ENCODE measurements at places on chromosomes 11 and 22. TPM values are rescaled to one million over a fixed set of nuclear protein-coding genes. Genes with fewer than 3 reads are reported as not detected.

ASCL2 gene
- 0.20 TPM for total RNA-seq

INPP5J gene
- not detected for total RNA-seq

FAM111B gene
- total RNA-seq = 3.3 TPM

VWCE gene
- 0.94 TPM for total RNA-seq

GAS2L1 gene
- total RNA-seq = 1.8 TPM

- no peak for DNase-seq
- no peaks in the 10 kb centered on the region for H3K27me3 ChIP-seq
- no peak overlapping the region for H3K4me3 ChIP-seq
- H3K36me3 ChIP-seq = no peaks in the 10 kb centered on the region
- H3K27ac ChIP-seq = no peak overlapping the region
- H3K4me1 ChIP-seq = no peaks in the 10 kb centered on the region
Measured at GRCh38 chr11:122327528-122327927, 211.5 kb upstream of the BLID start.

GRCh38 chr11:104093426-104094280 lies 57.2 kb downstream of the DDI1 start:
- H3K27me3 ChIP-seq = no peaks in the 10 kb centered on the region
- DNase-seq = no peak
- no peaks in the 10 kb centered on the region for H3K4me1 ChIP-seq
- H3K27ac ChIP-seq = no peak overlapping the region
- no peak overlapping the region for H3K4me3 ChIP-seq

- H3K4me1 ChIP-seq = peaks cover 9% of the 10 kb centered on the region
- H3K36me3 ChIP-seq = peaks cover 2% of the 10 kb centered on the region
- H3K27me3 ChIP-seq = no peaks in the 10 kb centered on the region
- no peak for DNase-seq
- H3K4me3 ChIP-seq = no peak overlapping the region
Measured at GRCh38 chr11:74776546-74776945, 27.9 kb downstream of the RNF169 start.

- peaks cover 3% of the 10 kb centered on the region for H3K27me3 ChIP-seq
- H3K4me1 ChIP-seq = peaks cover 6% of the 10 kb centered on the region
- no peak overlapping the region for H3K4me3 ChIP-seq
- no peak overlapping the region for H3K27ac ChIP-seq
- no peak for DNase-seq
Measured at GRCh38 chr11:125404157-125404810, 91.8 kb downstream of the FEZ1 start.

GRCh38 chr11:123775289-123775688 lies 21.0 kb upstream of the OR6X1 start:
- H3K4me3 ChIP-seq = no peak overlapping the region
- no peaks in the 10 kb centered on the region for H3K4me1 ChIP-seq
- no peaks in the 10 kb centered on the region for H3K36me3 ChIP-seq

DNA sequence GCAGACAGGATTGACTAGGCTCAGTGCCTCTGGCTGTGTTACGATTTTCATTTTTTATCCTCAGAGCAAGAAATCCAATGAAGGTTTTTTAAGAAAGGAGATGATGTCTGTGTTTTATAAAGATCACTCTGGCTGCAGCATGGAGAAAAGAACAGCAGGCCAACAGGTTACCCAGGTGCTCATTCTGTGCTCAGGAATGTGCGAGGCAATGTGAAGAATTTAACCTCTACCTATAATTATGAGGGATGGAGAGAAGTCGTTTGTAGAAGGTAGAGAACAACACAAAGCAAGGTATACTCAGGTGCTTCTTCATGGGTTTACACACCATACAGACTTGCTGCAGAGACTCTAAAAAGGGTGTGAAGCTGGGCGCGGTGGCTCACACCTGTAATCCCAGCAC lies 10.0 kb upstream of the RTCB start:
- H3K4me1 ChIP-seq = no peaks in the 10 kb centered on the region
- H3K36me3 ChIP-seq = no peaks in the 10 kb centered on the region
- peaks cover 15% of the 10 kb centered on the region for H3K27me3 ChIP-seq

- no peak for DNase-seq
- H3K27me3 ChIP-seq = no peaks in the 10 kb centered on the region
- no peak overlapping the region for H3K27ac ChIP-seq
- no peak overlapping the region for H3K4me3 ChIP-seq
- peaks cover 31% of the 10 kb centered on the region for H3K4me1 ChIP-seq
- H3K36me3 ChIP-seq = peaks cover 3% of the 10 kb centered on the region
Measured at GRCh38 chr11:62614275-62614674, 1.2 kb downstream of the ROM1 start.

- no peak overlapping the region for H3K4me3 ChIP-seq
- H3K27me3 ChIP-seq = peaks cover 3% of the 10 kb centered on the region
- no peak for DNase-seq
- H3K27ac ChIP-seq = no peak overlapping the region
Measured at GRCh38 chr11:58992489-58992888, 53.2 kb downstream of the GLYATL1 start.

DNA sequence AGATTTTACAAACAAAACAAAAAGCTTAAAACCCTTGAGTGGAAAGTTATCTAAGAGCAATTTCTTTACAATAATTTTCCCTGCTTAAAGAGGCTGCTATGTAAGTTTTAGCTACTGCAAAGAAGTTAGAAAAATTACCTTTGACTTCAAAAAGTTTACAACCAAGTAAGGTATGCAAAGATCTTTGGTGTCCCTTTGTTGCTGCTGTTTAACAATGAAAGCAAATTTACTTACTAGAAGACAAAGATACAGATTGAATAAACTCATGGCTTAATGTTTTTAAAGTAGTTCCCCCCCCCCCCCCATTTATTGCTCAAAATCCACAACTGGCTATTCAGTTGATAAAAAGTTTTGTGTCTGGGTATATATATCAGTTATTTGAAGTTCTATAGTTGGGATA lies 26.0 kb downstream of the TMEM123 start:
- no peak overlapping the region for H3K27ac ChIP-seq
- DNase-seq = no peak
- peaks cover 57% of the 10 kb centered on the region for H3K4me1 ChIP-seq
- H3K4me3 ChIP-seq = no peak overlapping the region
- H3K27me3 ChIP-seq = no peaks in the 10 kb centered on the region

DNA sequence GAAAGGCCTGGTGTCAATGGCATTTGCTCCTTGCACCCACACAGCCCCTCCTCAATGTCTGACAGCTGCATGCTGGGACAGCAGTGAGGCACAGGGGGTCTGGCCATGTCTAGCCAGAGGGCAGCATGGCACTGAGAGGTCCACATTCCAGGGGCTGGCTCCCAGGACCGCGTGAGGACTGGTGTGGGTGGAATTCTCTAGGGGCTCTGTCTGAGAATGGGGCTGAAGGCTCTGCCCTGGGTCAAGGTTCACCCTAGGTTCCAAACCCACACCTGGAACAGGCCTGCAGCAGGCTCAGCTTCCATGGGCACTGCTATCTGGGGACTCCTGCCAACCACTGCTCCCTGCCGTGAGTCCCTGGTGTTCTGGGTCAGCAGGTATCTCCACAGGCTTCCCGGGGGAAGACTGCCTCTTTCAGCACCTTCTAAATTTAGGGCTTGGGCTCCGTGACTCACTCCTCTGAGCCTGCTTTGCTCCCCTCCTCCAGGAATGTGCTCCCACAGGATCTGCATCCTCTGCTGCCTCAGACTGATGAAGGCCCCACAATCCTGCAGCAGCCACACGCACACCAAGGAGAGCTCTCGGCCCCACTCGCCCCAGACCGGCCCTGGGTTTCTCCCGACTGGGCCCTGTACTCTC lies 4.2 kb downstream of the STARD10 start:
- H3K27me3 ChIP-seq = no peaks in the 10 kb centered on the region
- no peaks in the 10 kb centered on the region for H3K36me3 ChIP-seq
- H3K4me1 ChIP-seq = peaks cover 18% of the 10 kb centered on the region
- no peak overlapping the region for H3K27ac ChIP-seq

- H3K27ac ChIP-seq = no peak overlapping the region
- H3K4me3 ChIP-seq = no peak overlapping the region
- H3K36me3 ChIP-seq = no peaks in the 10 kb centered on the region
Measured at GRCh38 chr11:94864506-94865045, 96.4 kb downstream of the AMOTL1 start.

- H3K4me3 ChIP-seq = no peak overlapping the region
- H3K27ac ChIP-seq = no peak overlapping the region
- no peaks in the 10 kb centered on the region for H3K27me3 ChIP-seq
- DNase-seq = no peak
- no peaks in the 10 kb centered on the region for H3K36me3 ChIP-seq
Measured at GRCh38 chr11:132638423-132638822, 893.9 kb downstream of the OPCML start.

DNA sequence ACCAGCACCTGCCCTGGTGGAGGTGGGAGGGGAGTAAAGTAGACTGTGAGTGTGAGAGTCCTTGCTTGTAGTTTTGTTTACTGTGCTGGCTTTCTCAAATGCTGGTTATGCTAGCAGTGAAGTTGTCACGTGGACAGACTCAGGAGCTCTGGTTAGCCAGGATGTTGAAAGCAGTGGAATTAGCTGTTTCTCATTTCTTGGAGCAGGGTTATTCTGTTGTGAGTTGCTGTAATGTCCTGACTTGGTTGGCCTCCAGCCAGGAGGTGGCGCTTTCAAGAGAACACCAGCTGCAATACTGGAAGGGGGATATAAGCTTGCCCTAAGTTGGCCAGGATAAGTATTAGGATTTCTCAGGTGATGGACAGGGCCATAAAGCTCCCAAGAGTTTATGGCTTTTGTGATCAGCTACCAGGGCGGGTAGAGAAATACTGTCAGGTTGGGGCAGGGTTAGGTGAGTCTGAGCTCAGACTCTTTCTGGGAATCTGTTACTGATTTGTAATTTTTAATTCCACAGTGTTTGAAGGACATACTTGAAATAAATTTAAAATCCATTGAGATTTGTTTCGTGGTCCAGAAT lies 13.7 kb downstream of the CYP2D6 start:
- H3K4me1 ChIP-seq = peaks cover 23% of the 10 kb centered on the region
- no peaks in the 10 kb centered on the region for H3K36me3 ChIP-seq

DNA sequence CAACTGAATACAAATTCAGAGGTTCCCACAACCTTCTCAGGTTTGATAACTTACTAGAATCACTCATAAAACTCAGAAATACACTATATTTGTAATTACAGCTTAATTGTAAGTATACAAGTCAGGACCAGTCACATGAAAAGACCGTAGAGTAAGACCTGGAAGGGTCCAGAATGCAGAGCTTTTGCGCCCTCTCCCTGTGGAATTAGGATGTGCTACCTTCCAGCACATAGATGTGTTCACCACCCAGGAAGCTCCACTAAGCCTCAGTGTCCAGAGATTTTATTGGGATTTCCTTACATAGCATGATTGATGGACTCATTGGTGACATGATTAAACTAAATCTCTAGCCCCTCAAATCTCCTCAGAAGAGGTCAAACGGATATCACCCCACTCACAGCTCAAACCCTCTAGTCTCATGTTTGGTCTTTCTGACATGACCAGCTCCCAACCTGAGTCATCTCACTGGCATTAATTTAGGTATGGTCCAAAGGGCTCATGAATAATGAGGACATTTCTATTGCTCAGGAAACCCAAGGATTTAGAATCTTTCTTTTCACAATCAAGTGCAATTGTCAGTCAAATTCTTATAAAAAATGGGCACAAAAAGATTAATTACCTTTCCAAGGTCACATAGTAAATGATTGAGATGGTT lies 77.2 kb upstream of the UBASH3B start:
- H3K27me3 ChIP-seq = no peaks in the 10 kb centered on the region
- no peak overlapping the region for H3K27ac ChIP-seq
- no peaks in the 10 kb centered on the region for H3K36me3 ChIP-seq
- no peak overlapping the region for H3K4me3 ChIP-seq
- DNase-seq = no peak
- peaks cover 6% of the 10 kb centered on the region for H3K4me1 ChIP-seq

DNA sequence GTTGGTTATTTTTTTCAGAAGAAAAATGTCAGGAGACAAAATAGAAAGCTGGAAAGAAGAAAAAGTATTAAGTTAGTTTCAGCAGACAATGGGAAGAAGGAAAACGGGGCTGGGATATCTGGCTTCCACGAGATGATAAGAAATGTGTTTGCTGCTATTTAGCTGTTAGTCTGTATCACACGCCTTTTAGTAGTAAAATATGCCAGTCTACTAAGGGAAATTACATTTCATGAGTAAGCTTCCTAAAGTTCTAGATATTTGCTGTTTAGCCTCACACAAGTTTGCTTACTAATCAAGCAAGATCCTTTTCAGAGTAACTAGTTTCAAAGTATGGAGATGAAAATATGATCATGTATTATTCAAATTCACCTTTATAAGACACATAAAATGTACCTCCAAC lies 1.5 kb downstream of the OR51B4 start:
- no peak overlapping the region for H3K4me3 ChIP-seq
- no peak for DNase-seq
- no peaks in the 10 kb centered on the region for H3K27me3 ChIP-seq
- H3K27ac ChIP-seq = no peak overlapping the region
- H3K4me1 ChIP-seq = no peaks in the 10 kb centered on the region
- no peaks in the 10 kb centered on the region for H3K36me3 ChIP-seq

GRCh38 chr11:78733031-78733430 lies 158.4 kb upstream of the NARS2 start:
- H3K27me3 ChIP-seq = peaks cover 4% of the 10 kb centered on the region
- no peaks in the 10 kb centered on the region for H3K4me1 ChIP-seq
- no peak overlapping the region for H3K4me3 ChIP-seq
- DNase-seq = no peak
- no peaks in the 10 kb centered on the region for H3K36me3 ChIP-seq
- H3K27ac ChIP-seq = no peak overlapping the region

Data from CD4-positive, CD25-positive, alpha-beta regulatory T cell (primary cell).